ENCODE measurements at places on chromosomes 11 and 22.

GRCh38 chr11:18534245-18534644, 7.5 kb upstream of the TSG101 start:
- no peak for DNase-seq

- no peak for DNase-seq
Observed at GRCh38 chr22:23380911-23381310, 199.2 kb downstream of the IGLL1 start.

- no peak for DNase-seq
Observed at GRCh38 chr11:858762-859339, 16.2 kb downstream of the TSPAN4 start.

GRCh38 chr22:32199341-32199740, 5.5 kb downstream of the RFPL2 start:
- DNase-seq, result no peak

DNA sequence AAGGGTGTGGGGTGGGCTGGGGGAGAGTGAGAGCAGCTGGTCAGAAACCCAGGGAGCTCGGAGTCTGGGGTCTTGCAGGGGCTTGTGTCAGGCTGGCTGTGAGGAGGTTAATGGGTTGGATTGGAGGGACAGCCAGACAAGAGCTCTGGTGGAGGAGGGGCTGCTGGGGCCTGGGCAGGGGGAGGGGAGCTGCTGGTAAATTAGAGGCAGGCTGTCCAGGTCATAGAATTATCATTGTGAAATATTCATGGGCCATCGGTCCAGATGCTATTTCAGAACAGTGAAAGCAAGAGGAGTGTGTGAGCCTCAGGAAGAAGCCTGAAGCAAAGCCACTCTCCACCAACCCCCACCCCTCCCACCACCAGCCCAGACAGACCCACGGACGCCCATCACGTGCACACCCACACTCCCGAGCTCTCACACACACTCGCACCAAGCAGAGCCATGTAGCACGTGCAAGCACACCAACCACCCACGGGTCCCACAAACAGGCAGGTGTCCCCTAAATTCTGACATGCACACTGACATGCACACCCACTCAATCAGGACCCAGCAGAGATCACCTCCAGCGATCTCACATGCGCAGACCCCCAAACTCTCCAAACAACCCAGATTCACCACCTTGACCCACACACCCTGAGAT, 18.8 kb downstream of the RTN4RL2 start:
- DNase-seq, result no peak

DNA sequence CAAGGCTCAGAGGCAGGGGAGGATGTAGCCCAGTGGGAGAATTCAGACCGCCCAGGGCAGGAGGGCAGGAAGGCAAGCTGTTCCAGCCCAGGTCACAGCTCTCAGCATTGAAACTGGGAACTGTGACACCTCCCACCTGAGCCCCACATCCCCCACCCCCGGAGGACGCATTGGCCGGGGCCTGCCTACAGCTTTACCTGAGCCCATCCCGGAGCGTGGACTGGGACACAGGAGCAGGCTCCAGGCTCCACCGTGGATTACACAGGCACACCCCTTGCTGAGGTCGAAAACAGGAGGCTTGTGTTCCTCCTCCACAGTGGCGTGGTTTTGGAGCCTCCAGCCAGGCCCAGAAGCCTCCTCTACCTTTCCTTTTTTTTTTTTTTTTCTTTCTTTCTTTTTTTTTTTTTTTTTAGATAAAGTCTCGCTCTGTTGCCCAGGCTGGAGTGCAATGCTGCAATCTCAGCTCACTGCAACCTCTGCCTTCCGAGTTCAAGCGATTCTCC, 9.1 kb upstream of the PGA3 start:
- no peak for DNase-seq

DNA sequence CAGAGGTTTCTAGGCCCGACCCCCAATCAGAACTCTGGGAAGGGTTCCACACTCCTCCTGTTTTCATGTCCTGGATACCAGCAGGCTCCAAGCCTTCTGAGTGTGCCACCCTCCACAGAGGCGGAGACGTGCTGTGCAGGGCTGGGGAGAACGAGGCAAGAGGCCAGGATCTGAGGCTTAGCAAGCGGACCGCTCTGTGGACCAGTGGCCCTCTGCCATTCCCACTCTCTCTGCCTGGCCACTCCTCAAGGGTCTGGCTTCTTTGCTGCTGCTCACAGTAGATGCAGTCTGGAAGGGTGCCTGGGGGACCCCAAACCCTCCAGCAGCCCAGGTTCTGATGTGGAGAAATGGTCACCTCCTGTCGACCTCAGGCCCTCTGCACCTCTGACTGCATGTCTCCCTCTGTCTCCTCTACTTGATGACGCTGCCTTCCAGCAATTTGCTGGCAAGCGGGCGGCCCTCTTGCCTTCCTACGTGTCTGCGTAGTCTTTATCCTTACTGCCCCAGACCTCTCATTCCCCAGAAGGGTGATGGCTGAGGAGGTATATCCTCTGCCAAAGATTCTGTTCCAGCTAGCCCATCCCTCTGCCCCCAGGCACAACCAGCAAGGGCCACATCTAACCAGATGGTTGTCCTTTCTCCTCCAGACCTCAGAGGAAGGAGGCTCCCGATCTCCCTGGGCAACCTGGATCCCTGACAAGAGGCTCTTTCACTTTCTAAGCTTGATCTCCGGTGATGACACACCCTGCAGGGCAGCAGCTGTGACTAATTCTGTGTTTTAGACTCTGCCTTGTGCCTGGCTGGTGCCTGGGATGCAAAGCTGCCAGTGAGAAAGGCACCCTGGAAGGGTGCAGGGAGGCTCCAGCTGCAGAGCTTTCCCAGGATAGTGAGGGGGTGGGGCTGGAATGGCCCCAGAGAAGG, 87.3 kb downstream of the NAT10 start:
- no peak for DNase-seq

- DNase-seq, result no peak
Observed at GRCh38 chr11:125410091-125410490, 86.0 kb downstream of the FEZ1 start.

DNA sequence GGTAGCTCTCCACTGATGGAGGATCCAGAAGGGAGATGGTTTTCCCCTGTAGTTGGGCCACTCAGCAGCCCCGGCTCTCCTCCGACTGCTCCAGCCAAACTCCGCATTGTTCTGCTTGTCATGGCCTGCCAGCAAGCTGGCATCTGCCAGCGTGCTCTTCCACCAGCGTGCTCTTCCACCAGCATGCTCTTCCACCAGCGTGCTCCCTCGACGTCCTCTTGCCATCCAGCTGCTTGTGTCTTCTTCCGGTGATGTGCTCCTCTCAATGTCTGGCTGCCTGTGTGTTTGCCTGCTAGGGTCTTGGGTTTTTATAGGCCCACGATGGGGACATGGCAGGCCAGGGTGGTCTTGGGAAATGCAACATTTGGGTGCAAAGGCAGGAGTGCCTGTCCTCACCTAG, 43.5 kb upstream of the GNAZ start:
- no peak for DNase-seq
